ENCODE measurements at places on chromosomes 1 and 21.
A peak's percentile ranks its signal among the peaks of the same experiment; 100 is the strongest.

DNA sequence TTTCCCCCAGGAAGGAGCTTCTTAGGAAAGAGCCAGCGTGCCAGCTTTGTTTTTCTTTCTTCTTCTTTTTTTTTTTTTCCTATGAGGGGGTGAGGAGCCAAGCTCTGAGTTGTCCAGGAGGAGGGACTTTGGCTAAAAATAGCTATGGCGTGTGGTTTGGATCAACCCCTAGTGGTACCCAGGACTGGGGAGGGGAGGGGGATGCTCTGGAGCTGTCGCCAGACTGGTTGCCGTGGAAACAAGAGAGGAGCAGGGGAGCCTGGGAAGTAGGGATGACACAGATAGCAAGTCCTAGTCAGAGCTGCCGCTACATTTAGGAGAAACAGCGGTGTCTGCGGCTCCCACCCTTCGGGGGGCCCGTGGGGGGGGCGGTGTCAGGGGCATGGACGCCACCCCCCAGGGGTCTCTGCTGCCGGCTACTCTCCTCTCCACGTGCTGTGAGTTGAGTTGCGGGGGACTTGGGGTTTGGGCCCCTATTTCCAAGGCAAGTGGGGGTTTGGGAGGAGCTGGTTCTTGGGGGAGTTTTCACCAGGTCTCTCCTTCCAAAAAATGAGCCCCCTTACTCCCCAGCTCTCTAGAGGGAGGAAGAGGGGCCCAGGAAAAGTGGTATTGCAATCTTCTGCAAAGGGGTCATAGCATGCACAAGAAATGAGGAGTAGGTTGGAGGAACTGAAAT is at the start of gene KCNJ9:
Gene KCNJ9, plus strand, starts transcription at position 278 of the 676 bp plus-strand sequence. CDS start 2,493 bp downstream, outside the sequence.
- DNase-seq, result peak; percentile 24

GRCh38 chr1:116877141-116877818 is 32.4 kb upstream of the PTGFRN start:
- peak; percentile 25 for DNase-seq

DNA sequence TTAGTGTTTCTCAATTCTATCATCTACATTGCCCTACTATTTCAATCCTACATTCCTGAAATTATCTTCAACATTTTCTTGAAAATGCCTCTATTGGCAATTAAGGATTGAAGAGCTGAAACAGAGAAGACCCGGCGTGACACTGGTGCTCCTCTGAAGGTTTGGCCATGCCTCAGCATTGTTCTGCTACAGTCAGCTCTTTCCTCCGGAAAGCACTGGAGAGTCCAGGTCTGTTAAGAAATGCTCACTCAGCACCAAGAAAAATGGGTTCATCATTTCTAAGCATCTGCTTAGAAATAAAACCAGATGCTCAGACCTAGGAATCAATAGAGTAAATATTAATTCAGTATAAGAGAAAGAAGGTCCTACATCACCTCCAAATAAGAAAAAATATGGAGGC is 58.8 kb downstream of the WARS2 start:
- peak; percentile 23 for DNase-seq

DNA sequence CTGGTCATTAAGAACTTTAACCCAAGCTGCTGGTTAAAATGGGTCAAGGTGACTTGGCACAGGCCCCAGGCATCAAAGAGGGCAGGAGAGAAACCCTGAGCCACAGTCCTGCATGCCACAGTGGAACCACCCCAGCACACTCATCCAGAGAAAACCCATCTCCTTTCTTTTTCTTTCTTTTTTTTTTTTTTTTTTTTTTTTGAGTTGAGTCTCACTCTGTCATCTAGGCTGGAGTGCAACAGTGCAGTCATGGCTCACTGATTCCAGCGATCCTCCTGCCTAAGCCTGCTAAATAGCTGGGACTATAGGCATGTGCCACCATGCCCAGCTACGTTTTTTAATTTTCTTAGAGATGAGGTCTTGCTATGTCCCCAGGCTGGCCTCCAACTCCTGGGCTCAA is 109.2 kb upstream of the RAB4A start:
- DNase-seq, result no peak

DNA sequence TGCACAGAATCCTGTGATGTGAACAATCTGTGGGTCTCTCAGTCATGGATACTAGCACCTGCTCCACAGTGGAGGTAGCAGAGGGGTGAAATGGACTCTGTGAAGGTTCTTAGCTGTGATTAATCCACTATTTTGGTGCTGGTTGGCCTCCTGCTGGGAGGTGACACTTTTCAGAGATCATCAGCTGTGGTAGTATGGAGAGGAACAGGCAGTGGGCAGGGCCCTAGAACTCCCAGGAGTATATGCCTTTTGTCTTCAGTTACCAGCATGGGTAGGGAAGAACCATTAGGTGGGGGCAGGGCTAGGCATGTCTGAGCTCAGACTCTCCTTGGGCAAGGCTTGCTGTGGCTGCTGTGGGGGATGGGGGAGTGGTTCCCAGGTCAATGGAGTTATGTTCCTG is 54.0 kb upstream of the KCNJ15 start:
- DNase-seq, result no peak

GRCh38 chr1:178122283-178122682 is 28.4 kb downstream of the RASAL2 start:
- peak; percentile 47 for DNase-seq

- DNase-seq, result no peak
Measured at GRCh38 chr1:38926091-38926490, 15.5 kb downstream of the RHBDL2 start.

DNA sequence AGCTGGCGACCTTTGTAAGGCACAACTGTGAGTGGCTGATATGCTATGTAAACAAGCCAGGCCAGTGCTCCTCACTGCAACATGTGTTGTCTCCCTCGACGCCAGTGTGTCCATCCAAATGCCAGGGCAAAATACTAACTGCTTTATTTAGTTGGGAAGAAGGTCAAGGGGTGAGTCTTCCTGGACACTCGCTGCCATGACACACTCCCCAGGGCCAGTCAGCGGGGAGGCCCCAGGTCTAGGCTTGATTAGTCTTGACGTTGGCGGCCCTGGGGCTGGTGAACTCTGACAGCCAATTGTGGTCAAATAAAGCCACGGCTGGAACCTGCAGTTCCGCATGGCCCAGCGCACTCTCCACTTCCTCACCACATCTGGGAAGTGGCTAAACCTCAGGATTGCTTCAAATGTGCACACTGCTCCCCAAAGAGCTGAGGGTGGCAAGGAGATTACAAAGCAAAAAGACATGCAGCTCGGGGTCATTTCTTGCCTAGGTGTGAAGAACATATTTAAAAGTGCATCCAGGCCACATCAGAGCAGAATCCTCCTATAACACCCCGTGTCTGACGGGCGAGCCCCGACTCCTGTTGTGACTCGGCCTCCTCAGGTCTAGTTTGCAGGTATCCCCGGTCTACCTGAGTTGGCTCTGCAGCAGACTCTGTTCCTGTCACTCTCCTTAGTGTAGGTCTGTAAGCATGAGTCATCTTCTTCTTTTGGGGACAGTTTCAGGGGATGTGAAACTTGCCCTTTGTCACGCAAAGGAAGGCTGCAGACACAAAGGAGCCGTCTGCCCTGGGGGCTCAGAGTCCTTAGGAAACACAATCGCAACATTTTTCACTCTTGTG is 183.5 kb downstream of the RUNX1 start:
- no peak for DNase-seq

DNA sequence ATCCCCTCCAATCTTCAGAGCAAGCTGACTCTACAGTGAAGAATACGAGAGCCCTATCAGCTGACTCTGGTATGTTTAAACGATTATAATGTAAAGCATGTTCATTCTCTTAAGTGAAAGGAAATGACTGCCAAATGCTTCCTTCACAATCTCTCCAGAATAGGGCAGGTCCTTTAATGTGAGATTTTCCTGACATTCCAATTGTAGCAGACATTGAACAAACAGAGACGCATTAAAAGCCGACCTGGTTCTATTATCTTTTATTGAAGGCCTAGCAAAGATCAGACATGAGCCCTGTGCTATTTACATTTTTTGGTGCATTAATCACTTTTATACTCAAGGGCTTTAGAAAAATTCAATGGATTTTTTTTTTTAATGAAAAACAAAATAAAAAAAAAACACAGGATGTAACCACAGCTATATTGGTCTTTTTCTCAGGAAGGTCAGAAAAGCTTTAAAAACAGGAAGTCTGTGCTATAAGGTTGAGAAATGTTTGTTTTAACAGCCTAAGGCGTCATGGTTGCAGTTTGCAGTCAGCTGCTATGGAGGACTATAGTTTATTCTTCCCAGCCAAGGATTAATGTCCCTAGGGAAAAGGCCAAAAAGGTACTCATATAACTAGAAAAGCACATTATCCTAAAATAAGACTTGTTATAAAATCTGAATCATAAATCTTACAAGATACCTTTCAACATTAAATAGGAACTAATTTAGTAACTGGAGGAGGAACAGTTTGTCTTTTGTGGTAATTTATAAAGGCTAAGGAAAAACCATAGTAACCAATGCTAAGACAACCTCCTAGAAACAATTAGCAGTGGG is 104.8 kb downstream of the RERE start:
- peak; percentile 97 for DNase-seq

- DNase-seq, result peak; percentile 86
Measured at GRCh38 chr1:24027838-24028468, 47.8 kb upstream of the SRSF10 start.

- no peak for DNase-seq
Measured at GRCh38 chr1:206557636-206558473, 50.5 kb downstream of the RASSF5 start.

DNA sequence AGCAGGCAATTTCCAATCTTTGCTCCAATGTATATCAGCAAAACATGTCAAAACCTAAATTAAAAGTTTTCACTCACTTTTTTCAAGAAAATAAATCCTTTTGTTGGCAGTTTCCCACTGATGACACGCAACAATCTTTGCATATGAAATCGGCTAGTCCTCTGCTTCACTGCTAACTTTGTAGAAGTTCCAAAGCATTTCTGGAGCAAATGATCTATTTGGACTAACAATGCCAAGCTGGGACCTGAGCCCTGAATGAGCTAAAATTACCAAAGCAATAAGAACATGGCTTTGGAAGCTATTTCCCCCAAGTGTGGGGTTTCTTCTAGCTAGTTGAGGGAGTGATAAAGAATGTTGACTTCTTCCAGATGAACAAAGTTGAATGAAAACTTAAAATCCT is 5.1 kb downstream of the BEND5 start:
- DNase-seq, result no peak

GRCh38 chr1:165560883-165561656 is 17.3 kb downstream of the LRRC52 start:
- DNase-seq, result no peak

- no peak for DNase-seq
Measured at GRCh38 chr1:182015360-182015759, 46.2 kb downstream of the ZNF648 start.

DNA sequence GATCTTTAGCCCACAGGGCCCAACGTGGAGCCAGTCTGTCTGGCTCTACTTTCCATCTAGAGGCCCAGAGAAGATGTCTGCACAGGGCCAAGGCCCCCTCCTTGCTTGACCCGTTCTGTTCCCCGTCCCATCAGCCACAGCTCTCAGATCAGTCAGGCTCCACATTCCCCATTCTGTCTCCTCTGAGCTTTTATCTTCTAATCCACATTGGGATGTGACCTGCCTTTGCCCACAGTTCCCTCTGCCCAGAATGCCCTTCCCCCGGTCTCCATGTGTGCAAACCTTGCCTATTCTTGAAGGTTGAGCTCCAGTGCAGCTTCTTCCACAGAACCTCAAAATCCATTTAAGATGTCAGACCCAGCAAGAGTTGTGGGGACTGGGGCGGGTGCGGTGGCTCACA is 53.3 kb upstream of the WASF2 start:
- DNase-seq, result no peak

DNA sequence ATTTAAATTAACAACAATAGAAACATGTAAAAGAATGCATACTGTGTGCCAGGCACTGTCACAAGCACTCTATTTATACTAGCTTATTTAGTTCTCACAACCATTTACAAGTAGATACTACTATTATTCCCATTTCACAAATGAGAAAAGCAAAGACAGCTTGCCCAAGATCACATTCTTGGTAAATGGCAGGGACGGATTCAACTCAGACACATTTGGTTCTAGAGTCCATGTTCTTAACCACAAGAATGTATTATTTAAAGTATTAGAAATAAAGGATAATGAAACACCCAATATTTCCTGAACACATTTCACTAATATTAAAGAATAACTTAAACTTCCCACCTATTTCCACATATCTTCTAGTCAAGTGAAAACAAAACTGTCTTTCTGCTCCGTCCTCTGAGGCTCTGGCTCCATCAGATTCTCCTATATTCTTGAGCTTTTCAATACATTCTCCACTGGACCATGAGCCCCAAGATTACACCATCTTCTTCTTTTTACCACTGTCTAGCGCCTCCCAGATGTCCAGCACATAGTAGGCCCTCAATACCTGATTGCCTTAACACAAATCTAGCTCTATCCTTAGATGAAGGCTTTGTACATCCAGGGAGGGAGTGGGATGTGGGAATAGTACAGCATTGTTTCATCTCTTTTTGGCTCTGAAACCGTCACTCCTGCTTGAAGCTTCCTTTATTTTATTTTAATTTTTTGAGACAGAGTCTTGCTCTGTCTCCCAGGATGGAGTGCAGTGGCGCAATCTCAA is 29.3 kb downstream of the SOD1 start:
- no peak for DNase-seq

DNA sequence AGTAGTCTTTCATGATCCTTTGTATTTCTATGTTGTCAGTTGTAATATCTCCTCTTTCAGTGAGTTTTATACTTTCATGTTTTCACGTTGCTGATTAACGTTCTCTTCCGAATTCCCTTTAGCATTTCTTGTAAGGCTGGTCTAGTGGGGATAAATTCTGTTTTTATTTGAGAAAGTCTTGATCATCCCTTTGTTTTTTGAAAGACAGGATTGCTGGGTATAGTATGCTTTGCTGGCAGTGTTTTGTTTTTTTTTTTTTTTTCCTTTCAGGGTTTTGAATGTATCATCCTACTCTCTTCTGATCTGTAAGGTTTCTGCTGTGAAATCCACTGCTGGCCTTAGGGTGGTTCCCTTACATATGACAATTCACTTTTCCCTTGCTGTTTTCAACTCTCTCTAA is 74.4 kb downstream of the SCMH1 start:
- no peak for DNase-seq

DNA sequence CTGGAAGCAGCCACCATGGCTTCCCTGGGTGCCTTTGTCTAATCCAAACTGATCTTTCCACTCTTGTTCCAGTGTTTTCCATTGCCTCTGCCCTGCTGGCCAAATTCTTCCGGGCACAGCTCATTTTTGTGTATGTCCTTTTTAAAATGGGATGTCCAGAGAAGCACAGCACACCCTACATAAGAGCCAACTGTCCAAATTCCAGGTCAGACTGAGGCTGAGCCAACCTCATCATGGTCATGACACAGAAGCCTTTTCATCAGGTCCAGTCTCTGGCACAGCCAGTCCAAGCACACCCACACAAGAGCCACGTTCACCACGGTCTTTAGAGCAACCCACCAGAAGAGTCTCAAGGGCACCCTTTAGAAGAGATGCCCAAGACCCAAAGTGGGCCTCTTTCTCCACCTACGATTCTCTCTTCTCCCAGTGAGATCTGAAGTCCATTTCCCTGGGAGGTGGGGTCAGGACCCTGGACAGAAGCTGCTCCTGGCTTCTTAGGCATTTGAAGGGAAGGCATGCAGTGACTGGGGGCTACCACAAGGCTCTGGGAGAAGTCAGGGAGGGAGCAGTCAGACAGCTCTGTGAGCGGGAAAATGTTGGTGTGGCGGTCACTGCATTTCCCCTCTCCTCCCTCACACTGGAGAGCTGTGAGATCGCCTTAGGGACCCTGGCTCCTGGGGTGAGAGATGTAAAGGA is 53.2 kb downstream of the SYT2 start:
- peak; percentile 48 for DNase-seq

- DNase-seq, result peak; percentile 84
Measured at GRCh38 chr21:41993744-41994143, 16.4 kb downstream of the ZBTB21 start.

All from cardiac fibroblast (primary cell).